ENCODE measurements at places on chromosomes 3 and 15. TPM values are rescaled to one million over a fixed set of nuclear protein-coding genes. Genes with fewer than 3 reads are reported as not detected.

Gene LRRC34
- total RNA-seq, result 0.64 TPM

Gene SKOR1
- total RNA-seq, result not detected

Gene IGDCC3
- not detected for total RNA-seq

Gene SEC22A
- 39.9 TPM for total RNA-seq

Gene WDR82
- total RNA-seq, result 54.9 TPM

Gene BTLA
- total RNA-seq, result not detected

Gene RLBP1
- 0.96 TPM for total RNA-seq

Gene GUCA1C
- not detected for total RNA-seq

Gene ACAA1
- 26.7 TPM for total RNA-seq

Gene CPA3
- total RNA-seq, result not detected

Gene ENTPD3
- total RNA-seq, result 8.2 TPM
